ENCODE measurements at places on chromosomes 1 and 21.

GRCh38 chr1:109084563-109085517 lies 5.7 kb upstream of the TMEM167B start:
- DNase-seq: no peak

DNA sequence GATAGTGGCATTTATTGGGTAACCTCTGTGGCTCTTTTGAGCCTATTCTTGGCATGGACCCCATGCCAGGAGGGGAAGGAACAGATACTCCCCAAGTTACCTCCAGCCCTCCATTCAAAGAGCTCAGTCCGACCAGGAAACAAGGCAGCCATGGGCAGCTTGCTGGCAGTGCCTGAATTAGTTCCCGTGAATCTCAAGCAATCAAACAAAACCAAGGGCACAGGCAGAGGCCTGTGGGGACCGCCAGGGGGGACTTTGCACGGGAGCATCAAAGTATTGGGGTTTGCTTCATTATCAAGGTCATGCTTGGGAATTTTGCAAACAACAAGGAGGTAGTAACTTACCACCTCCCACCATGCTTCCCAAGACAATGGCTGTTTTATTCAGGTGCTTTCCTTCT lies 81.2 kb upstream of the IFFO2 start:
- DNase-seq: no peak

GRCh38 chr21:33846141-33846540 lies 69.5 kb downstream of the ATP5PO start:
- no peak for DNase-seq

GRCh38 chr1:167401260-167401873 lies 117.0 kb downstream of the CD247 start:
- DNase-seq: peak; percentile 41

- no peak for DNase-seq
Measured at GRCh38 chr1:116372191-116372590, 853 bp upstream of the ATP1A1 start.
